ENCODE measurements at places on chromosomes 2 and 18.
A peak's percentile ranks its signal among the peaks of the same experiment; 100 is the strongest.

GRCh38 chr2:154403242-154403790, 295.2 kb upstream of the KCNJ3 start:
- DNase-seq = no peak

- DNase-seq = no peak
These were observed 20.1 kb upstream of the SELENOI start for GRCh38 chr2:26325851-26326250.

GRCh38 chr2:219439506-219439905, 4.9 kb downstream of the SPEG start:
- no peak for DNase-seq

DNA sequence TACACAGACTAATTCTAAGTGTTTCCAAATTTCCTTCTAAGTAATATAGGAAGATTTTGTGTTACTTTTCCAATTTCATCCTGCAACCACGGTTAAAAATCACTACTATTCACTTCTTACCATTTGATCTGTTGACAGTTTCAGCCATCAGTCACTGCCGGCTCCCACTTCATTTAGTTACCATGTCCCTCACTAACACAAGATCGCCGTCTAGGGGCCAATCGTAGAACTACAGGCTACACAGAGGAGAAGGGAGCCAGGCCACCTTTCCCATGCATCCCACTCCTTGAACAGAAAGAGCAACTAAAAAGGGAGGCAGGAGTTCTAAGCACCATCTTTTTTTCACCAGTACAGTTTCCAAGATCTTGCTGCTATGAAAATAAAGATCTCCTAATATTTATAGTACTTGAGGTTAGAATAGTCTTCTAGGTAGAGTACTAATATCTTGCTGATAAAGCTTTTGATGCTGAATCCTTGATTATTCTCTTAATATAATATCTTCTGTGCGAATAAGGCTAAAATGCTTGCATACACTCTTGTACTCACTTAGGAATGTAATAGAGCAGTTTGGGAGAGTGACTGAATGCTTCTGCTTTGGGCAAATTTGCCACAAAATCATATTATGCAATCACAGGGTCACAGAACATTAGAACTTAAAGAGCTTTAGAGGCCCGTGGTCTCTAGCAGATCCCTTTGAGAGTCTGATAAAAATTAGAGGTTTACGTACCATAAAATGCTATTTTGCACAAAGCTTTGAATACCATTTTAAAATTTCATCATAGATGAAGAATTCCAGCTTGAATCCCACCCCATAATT, 39.5 kb upstream of the CYP1B1 start:
- peak; percentile 78 for DNase-seq

- DNase-seq = peak; percentile 40
These were observed 71.1 kb upstream of the TFCP2L1 start for GRCh38 chr2:121356058-121356640.

GRCh38 chr2:120238728-120239487, 13.7 kb upstream of the RALB start:
- peak; percentile 41 for DNase-seq

GRCh38 chr2:30566631-30567030, 119.6 kb downstream of the LCLAT1 start:
- DNase-seq = no peak

- no peak for DNase-seq
These were observed 42.2 kb downstream of the KLHL14 start for GRCh38 chr18:32730620-32731091.

DNA sequence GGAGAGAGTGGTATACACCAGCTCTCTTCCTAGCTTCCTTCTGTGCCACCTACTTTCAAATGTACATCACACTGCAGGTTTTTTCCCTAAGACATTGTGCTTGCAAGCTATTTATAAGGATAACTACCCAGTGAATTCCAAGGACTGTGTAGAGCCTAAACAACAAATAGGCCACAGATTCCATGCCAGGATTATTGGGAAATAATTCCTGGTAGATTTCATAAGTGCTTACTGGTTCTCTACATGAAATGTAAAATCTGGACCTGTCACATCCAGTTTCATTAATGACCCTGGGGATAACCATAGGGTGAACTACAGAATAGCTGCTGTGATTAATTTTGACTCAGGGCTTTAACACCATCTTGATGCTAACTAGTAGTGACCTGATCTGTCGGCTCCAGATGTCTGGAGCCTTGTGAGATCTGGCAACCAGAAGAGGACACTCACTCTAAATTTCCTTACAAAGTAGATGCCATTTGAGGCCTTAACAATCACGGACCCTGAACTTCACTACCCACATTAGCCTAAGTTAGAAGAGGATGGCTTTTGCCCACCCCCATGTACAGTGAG, 34.3 kb upstream of the LGALSL start:
- DNase-seq = no peak

- DNase-seq = no peak
These were observed 599.5 kb upstream of the SYT4 start for GRCh38 chr18:43876748-43877147.

- no peak for DNase-seq
These were observed 1359.7 kb upstream of the NRXN1 start for GRCh38 chr2:52391621-52392020.

GRCh38 chr2:221883976-221884375, 311.9 kb upstream of the EPHA4 start:
- no peak for DNase-seq

GRCh38 chr2:224033601-224034000, 5.5 kb downstream of the SERPINE2 start:
- DNase-seq = no peak

GRCh38 chr2:56654936-56655335, 471.1 kb downstream of the CCDC85A start:
- no peak for DNase-seq

DNA sequence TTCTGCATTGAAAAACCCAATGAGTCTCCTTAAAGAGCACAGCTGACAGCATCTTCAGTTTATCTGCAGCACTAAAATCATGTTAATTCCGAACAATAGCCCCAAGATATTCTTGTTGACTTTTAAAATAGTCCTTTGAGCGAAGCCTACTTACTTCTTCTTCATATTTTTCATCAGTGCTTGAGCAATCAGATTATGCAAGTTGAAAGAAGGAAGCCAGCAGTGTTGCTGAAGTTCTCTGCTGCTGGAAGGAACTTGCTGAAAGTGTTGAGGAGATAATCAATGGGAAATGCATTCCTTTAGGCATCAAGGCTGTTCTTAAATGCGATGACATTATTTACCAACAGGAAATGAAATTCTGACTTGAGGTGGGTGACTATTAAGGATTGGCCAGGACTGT, 105.9 kb upstream of the SNTG2 start:
- DNase-seq = peak; percentile 42

DNA sequence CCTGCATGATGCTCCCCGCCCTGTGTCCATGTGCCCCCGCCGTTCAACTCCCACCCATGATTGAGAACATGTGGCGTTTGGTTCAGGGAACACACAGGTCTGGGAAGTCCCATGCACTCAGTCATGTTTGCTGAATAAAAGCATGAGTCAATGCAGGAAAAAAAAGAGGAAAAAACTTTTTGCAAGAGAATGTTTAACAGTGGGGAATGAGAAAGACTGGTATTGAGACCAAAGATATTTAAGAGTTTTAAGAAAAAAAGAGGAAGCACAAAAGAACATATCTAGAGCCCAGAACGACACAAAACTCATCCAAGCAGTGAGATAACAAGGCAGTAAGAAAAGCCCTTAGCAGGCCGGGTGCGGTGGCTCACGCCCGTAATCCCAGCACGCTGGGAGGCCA, 279.2 kb upstream of the THSD7B start:
- DNase-seq = no peak

GRCh38 chr2:119914266-119914665, 98.6 kb upstream of the EPB41L5 start:
- DNase-seq = no peak

GRCh38 chr2:235877275-235877802, 290.8 kb downstream of the GBX2 start:
- DNase-seq = no peak

DNA sequence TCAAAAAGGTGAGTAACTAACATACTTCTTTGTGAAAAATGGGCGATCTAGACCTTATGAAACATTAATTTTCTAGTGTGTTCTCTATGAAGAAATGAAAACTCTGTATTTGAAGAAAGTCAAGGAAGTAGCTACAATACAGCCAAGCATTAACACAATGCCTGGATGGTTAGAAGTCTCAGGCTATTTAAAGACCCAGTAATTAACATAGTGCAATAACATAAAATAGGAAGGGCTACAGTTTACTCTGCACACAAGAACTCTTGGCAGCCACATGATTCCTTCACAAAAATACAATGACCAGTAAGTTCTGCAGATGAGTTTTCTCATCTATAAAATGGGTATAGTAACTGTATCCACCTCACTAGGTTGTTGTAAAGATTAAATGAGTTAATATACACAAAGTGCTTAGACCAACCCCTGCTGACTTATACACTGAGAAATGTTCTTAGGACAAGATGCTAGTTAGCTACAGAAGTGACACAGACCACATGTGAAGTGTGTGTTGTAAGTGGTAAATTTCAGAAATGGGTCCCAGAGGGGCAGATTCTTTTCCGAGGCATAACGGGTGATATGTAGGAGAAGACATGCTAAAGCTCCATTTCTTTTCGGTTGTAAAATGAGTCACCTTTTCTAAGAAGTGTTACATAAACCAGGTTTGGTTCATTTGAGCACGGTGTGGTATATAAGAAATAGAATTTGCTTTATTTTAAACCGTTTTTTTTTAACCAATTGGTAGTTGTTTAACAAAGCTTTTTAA, 61.8 kb downstream of the CXCR4 start:
- DNase-seq = no peak

GRCh38 chr18:14922965-14923565, 175.1 kb downstream of the ANKRD30B start:
- no peak for DNase-seq

GRCh38 chr2:58913082-58913726, 672.1 kb upstream of the FANCL start:
- DNase-seq = no peak

- DNase-seq = no peak
These were observed 131.5 kb downstream of the ZNF532 start for GRCh38 chr18:58996131-58996641.

DNA sequence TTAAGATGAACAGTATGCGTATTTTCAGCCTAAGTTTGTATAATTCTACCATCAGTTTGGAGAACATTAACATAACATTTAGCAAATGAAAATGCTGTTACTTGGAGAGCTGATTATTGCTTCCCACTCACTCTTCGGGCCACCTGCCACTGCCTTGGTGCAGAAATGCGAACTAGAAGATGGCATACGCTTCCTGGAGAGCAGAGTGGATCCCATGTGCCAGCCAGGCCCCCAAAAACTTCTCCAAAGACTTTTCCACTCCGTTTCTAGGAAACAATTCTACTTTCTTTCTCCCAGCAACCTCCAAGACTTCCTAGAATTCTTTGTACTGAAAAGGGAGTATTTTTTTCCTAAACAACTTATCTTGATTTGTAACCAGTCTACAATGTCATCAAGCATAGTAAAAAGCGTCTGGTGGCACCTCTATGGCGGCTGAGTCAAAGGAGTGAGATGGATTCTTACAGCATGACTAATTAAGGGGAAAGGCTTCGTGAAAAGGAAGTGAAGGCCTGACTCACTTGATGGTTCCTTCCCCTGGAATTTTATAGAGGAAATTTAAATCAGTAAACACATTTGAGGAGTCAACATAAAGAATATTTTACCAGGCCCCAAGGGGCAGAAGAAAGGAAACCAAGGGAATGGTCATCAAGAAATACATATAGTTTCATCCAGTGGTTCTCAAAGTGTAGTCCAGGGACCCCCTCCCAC, 36.6 kb downstream of the FEZ2 start:
- DNase-seq = peak; percentile 86

- DNase-seq = no peak
These were observed 12.8 kb downstream of the ASIC4 start for GRCh38 chr2:219527076-219527394.

DNA sequence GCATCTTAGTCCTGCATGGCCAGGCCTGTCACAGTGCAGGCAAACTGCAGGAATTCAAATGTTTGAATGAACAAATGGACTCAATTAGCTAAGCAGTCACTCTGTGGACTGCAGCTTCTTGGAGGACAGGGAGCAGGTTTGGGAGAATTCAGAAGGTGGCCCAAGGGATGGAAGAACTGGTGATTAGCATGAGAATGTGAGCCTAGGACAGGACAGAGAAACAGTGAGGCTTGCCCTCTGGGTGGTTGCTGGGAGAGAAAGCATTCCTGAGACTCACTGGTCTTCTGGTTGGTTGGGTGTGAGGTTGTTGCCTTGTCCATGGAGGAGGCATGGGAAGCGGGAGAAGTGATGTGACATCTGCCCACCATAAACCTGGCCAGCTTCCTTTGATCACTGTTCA, 13.7 kb downstream of the IL1RL2 start:
- DNase-seq = no peak

GRCh38 chr2:10239561-10239967, 63.1 kb upstream of the HPCAL1 start:
- no peak for DNase-seq

DNA sequence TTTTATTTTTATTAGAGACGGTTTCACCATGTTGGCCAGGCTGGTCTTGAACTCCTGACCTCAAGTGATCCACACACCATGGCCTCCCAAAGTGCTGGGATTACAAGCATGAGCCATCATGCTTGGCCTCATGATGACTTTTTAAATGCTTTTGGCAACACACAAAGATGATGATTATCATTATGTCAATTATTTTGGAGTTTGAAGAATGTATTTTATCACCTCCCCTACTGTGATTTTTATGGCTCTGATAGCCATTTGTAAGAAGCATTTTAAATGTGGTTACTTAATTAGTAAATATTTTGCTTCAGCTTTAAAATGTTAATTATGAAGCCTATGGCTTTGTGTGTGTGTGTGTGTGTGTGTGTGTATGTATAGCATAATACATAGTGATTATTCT, 45.1 kb upstream of the RAB27B start:
- DNase-seq = no peak

- DNase-seq = no peak
These were observed 132.5 kb upstream of the OSR1 start for GRCh38 chr2:19490846-19491435.

GRCh38 chr2:189265696-189266320, 86.2 kb upstream of the COL5A2 start:
- DNase-seq = no peak

All from inflammatory macrophage treated with lipopolysaccharide for 1 hour (primary cell).